ENCODE measurements at places on chromosomes 3 and 15.

DNA sequence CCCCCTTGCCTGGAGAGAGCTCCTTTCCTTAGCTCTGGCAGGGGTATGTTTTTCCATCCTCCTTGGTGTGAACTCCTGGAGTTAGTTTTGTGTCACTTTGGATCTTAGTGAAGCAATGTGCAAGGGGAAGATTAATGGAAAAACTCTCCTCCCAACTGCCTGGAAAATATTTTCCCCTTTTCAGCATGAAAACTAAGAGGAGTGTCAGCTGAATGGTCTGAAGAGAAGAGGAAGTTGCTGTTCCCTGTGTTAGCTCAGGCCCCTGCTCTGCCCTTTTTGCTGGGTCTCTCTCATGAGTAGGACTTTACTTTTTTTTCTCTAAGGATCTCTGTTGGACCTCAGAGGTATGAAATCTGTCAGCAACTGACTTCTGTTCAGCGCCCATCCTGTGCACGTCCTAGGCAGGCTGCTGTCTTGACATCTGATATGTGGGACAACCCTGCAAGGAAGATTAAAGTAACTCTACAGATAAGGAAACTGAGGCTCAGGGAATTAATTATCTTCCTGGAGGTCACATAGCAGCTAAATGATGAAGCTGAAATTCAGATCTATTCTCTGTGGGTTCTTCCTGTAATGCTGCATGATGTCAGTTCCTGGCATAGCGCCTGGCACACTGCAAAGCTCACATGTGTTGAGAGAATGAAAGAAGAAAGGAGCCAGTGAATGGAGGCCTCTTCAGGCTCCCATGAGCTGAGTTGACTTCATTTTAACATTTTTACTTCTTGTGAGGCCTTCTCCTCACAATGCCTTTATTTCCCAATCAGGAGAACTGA, 109.7 kb upstream of the GALNT15 start:
- DNase-seq: no peak

- DNase-seq: no peak
These were observed 30.2 kb downstream of the LYSMD4 start for GRCh38 chr15:99702895-99703602.

DNA sequence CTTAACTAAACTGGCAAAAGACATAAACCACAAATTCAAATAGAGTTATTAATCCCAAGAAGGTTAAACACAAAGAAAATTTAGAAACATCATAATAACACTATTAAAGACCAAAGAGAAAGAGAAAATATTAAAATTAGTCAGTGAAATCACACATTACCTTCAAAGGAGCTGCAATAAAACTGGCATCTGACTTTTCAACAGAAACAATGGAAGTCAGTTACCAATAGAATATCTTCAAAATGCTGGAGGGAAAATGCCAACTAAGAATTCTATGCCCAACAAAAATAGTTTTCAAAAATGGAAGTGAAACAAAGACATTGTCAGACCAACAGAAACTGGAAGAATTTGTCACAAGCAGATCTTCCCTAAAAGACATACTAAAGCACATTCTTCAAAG, 68.7 kb upstream of the RNF7 start:
- no peak for DNase-seq

DNA sequence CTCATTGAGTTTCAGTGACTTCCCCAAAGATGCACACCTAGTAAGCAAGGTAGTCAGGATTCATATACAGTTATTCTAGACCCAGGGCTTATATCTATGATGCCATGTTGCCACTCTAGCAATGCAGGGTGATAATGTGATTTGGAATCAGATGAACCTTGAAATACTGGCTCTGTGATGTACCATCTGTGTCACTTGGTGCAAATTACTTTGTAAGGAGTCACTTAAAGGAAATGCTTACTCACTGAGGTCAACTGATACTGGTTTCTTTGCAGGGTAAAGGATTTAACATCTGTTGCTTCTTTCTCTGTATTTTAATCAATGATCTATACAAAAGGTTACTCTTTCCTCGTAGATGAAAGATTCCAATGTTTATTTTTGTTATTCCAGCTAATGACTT, 10.8 kb downstream of the ASB14 start:
- DNase-seq: no peak

GRCh38 chr15:100713163-100713867, 110.9 kb downstream of the ASB7 start:
- no peak for DNase-seq

- no peak for DNase-seq
These were observed 2.4 kb downstream of the ANPEP start for GRCh38 chr15:89812011-89812846.

- DNase-seq: no peak
These were observed 128.1 kb downstream of the NSMCE3 start for GRCh38 chr15:29141308-29142128.
